ENCODE measurements at places on chromosomes 11 and 22. TPM values are rescaled to one million over a fixed set of nuclear protein-coding genes. Genes with fewer than 3 reads are reported as not detected.

DNA sequence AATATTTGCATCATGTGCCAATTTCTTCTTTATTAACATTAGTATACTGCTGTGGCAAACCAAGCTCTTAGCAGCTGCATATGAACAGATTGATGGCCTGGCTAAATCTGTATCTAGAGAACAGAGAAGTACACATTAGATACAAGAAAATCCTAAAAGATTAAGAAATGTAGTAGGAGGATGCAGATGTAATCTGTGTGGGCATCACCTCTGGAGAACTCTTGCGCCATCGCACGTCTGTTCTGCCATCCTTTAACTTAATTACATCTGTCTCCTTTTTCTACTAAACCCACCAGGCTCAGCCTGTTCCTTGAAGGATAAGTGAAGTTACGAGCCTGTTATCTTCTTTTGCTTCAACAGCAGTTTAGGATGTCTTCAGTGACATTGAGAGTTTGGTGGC is 196.4 kb upstream of the PITPNB start:
- no peak for DNase-seq

The ATF4 gene
- 437 TPM for total RNA-seq

DNA sequence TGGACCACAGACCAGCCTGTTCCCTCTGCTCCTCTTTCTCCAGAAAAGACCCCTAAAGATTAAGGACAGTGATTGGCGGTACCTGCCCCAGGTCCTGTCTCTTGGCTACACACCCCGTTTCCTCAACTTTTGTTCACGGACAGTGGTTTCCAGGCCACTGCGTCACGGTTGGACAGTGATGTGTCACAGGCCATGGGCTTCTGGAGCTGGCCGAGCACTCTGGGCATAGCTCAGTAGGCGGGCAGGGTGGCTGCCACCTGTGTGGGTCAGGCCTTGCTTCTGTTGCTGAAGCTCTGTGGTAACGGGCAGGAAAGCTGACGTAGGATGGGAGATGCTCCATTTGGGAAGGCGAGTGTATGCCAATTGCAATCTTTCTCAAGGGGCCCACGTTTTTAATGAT is 13.6 kb downstream of the TUB start:
- DNase-seq: no peak

The NPAS4 gene
- total RNA-seq: 0.52 TPM

DNA sequence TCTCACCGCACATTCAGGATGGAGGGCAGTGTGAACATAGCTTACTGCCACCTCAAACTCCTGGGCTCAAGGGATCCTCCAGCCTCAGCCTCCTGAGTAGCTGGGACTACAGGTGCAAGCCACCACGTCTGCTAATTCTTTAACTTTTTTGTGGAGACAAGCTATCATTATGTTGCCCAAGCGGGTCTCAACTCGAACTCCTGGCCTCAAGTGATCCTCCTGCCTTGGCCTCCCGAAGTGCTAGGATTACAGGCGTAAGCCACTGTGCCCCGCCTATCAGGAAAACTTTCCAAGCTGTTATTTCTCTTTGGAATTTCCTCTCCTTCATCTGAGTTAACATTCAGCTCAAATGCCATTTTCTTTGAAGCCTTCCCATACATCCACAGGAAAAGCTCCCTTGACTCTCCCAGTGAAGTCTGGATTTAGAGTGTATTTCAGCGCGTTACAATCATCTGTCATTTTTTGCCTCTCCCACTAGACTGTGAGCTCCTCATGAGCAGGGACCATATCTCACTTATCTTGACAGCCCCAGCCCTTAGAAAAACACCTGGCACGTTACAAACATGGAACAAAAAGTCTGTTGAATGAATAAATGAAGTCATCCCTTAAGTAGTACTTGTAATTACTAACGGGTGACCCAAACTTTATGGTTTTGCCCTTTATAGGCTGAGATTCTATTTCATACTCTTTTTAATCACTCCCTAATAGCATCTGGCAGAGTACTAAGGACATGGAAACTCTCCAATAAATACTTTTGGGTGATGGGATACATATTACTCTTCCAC is 2.2 kb downstream of the MRTFA start:
- no peak for DNase-seq

- DNase-seq: no peak
Observed at GRCh38 chr22:48179571-48180546, 1417.4 kb downstream of the TBC1D22A start.

DNA sequence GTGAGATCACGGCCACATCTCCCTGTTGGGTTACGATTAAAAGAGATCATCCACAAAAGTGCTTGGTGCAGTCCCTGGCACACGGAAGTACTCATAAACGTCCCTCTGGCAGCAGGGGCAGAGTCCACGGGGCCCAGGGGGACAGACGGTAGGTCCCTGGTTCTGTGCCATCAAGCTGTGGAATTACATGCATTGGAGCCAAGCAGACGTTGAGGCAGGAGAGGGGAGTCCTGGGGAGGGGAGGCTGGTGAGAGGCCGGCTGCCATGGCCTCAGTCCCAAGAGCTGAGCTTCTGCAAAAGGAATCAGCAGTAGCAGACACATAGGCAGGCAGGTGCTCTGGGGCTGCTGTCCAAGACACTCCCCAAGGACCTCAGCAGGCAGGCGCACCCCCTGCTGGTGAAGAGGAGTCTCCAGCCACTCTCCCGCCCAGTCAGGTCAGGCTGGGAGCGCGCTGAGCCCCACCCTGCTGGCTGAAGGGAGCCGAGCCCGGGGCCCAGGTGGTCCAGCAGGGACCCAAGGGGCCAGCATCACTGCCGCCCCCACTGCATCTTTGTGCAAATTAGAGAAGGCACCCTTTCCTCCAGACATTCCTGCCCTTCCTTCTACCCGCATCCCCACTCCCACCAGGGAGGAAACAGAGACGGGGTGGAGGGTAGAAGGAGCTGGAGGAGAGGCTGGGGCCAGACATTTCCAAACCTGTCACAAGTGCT is 7.6 kb upstream of the KCTD17 start:
- peak; percentile 49 for DNase-seq

The NOX4 gene
- total RNA-seq: not detected

DNA sequence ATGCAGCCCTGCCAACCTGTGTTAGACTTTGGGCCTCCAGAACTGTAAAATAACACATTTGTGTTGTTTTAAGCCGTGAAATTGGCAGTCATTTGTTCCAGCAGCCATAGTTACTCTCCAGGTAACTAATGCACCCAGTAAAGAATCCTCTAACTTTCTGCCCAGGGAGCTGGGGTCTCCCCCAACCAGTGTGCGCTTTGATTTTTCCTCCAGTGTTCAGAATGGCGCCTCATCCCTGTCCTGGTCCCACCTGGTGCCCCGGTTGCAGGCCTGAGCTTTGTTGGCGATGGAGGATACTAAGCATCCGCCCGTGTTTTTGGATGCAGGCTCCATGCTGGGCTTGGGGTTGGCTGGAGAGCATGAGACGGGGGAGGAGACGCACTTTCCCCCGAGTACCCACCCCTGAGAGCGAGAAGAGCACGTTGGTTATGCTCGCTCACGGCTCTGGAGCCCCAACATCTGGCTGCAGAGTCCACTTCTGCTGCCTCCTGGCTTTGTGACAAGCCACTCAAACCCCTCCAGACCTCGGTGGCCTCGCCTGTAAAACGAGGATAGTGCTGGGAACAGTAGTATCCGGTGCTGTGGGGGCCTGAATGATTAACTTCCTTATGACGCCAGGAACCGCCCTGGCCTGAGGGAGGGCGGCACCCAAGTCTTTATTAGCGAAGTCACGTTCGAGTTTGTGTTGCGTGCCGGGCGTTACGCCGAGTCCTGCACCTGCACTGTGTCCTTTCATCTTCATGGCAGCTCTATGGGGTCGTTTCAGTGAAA is 25.8 kb downstream of the MRGPRD start:
- no peak for DNase-seq

DNA sequence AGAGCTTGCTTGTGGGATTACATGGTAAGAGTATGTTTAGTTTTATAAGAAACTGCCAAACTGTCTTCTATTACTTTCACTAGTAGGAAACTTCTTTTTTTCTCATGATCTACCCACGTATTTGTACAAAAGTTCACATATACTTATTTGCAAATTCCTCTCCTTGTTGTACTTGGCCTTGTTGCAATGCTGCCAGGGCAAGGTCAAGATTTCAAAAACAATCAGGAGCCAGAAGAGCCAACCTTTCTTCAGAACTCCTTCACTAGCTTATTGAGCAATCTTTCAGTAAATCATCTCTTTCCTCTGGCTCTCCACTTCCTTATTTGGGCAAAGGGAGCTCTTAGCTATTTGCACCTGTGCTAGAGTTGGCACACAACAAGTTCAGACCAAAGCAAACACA is 9.7 kb downstream of the SRSF8 start:
- no peak for DNase-seq

DNA sequence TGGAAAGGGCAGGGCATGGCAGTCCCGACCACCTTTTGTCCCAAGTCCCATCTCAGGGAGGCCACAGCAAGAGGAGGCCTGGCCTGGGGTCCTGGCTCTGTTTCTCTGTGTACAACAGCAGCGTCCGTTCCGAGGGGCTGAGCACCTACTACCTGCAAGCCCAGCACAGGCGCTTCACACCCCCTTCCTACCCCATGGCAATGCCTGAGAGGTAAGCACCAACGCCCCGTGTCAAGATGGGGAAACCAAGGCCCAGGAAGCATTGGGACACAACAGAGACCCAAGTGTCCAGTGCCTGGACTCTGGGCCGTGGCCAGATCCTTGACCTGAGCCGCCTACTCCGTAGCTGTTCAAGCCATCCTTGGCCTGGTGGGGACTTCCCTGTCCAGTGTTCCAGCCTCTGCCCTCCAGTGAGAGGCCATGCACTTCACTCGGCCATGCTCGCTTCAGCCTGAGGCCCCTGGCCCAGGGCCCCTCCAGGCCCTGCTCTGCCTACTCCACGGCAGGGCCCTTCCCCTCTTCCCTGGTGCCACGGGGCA is 14.3 kb upstream of the TCF20 start:
- no peak for DNase-seq

The ELFN2 gene
- 0.10 TPM for total RNA-seq

The ASPHD2 gene
- total RNA-seq: 8.8 TPM

DNA sequence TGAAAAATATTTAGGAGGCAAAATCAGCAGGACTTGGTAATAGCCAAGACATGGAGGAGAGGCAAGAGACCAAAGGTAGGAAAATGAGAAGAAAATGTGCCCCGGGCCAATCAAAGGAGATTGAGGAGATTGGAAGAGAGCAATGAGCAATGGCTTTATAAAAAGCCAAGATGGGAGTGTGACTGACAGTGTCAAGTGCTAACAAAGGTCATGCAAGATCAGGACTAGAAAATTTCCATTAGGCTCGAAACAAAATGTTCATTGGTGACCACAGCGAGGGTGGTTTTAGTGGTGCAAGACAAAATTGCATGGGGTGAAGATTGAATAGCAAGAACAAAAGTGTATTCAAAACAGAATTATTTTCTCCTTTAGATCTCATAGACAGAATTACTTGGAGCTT is 45.2 kb upstream of the TBCEL start:
- DNase-seq: no peak

The OR5J2 gene
- total RNA-seq: not detected

DNA sequence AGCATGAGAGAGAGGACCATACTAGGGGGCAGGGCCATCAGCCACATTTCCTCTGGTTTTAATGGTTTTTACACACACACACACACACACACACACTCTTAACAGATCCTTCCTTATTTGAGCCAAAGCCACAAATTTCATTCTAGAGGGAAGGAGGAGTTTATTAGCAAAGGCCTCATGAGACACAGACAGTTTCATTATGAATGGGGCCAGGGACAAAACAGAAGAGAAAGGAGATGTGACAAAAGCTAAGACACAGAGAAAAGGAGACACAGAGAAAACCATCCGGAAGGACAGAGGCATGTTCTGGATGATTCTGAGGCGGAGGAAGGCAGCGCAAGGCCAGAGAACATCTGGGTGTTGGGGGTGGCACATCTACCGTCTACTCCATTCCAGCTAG is 32.2 kb upstream of the ARFGAP3 start:
- DNase-seq: no peak

DNA sequence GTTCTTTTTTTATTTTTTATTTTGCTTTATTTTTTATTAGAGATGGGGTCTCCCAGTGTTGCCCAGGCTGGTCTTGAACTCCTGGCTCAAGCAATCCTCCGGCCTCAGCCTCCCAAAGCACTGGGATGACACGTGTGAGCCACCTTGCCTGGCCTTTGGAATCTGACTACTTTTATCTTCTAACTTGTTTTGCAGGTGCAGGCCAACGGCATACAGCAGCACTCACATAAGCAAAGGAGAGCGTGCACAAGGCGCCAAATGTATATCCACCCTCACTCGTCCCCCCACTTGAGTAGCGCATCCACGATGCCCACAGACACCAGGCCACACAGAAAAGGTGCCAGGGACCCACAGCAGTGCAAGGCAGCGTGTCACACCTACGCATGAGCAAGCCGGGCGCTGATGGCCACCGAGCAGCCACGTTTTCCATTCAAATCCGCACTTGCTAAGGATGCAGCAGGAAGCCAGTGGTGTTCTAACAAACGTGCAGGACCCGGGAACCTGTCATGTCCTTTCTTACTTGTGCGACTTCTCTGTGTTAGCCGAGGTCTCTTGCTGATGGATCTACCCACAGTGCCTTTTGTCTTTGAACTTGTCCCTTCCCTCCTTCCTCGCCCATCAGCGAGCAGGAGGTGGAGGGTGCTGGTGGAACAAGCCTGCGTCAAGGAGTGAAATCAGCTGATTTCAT is 5.9 kb downstream of the ASCL2 start:
- DNase-seq: no peak

DNA sequence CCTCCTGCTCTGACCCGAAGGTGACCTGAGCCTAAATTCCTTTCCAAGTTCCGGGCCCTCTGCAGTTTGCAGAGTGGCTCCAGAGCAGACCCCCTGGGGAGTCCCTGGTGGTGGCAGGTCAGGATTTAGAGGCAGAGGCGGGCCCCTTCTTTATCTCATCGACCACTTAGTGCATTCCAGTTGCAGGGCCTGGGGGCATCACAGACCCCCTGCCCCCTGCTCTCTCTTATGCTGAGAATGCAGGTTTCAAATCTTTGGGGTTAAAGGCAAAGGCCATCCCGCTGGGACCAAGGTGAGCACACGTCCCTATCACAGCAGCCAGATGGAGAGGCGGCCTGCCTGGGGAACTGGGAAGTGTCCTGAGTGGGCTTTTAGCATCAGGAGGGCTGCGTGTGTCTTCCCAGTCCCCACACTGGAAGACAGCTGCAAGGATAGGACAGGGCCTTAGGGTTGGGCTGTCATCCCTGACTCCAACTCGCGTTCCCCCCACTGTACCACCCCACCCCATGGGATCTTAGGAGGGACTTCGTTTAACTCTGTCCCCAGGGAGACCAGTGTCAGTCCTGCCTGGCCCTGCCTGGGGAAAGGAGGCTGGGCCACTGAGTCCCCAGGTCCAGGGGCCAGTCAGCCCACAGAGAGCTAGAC is 11.3 kb downstream of the DERL3 start:
- no peak for DNase-seq

The TM7SF2 gene
- total RNA-seq: 26.1 TPM

The SLC29A2 gene
- total RNA-seq: 8.3 TPM

- no peak for DNase-seq
Observed at GRCh38 chr11:117459123-117459978, 131.7 kb downstream of the CEP164 start.

The ENTHD1 gene
- total RNA-seq: 0.07 TPM

The KDM4E gene
- total RNA-seq: not detected

DNA sequence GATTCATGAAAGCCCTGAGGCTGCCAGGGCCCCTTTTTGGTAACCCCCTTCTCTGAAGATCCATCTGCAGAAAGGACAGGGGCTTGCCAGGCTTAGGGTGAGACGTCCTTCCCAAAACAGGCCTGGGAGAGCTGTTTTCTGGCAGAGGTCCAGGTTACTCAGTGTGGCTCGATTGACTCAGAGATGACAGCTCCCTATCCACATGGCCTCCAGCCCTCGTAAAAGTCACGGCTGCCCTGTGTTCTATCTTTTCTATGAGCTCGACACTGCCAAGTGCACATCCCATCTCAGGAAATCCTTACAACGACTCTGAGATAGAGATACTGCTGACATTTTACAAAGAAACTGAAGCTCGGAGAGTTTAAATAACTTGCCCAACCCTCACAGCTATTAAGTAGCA is 20.4 kb downstream of the ADAMTS8 start:
- no peak for DNase-seq

Data from activated CD4-positive, alpha-beta T cell treated with anti-CD3 and anti-CD28 coated beads, Interleukin-2, amount 10 ng/mL, durations not matched to agents 7 days and 5 days (primary cell).